Activated naive CD4-positive, alpha-beta T cell treated with anti-CD3 and anti-CD28 coated beads, Interleukin-2, amount 10 ng/mL, durations not matched to agents 5 hours and 36 hours (primary cell): ENCODE measurements at places on chromosomes 7 and 10. TPM values are rescaled to one million over a fixed set of nuclear protein-coding genes. Genes with fewer than 3 reads are reported as not detected.

The SFXN4 gene
- total RNA-seq = 23.6 TPM

The KCP gene
- 0.08 TPM for total RNA-seq

The PDE6C gene
- total RNA-seq = not detected

The SPAM1 gene
- total RNA-seq = not detected

The SLC26A3 gene
- total RNA-seq = not detected

The BCCIP gene
- total RNA-seq = 48.0 TPM

The CCT6A gene
- 99.7 TPM for total RNA-seq

The HECW1 gene
- total RNA-seq = not detected
